ENCODE measurements at places on chromosomes 11 and 22.

DNA sequence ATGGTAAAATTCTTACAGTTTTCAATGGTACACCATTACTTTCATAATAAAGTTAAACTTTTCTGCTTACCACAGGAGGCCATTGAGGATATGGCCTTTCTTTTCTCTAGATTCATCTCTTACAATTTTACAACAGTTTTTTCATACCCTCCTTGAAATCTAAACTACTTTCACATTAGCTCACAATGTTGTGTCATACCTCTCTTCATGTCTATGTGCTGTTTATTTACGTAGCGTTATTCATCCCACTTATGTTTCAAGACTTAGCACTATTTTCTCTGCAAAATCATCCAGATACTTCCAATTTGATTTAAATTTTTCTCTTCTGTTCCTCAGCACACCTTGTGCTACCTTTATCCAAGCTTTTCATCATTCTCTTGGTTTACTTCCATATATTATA lies 123.3 kb downstream of the METTL15 start:
- DNase-seq, result no peak

DNA sequence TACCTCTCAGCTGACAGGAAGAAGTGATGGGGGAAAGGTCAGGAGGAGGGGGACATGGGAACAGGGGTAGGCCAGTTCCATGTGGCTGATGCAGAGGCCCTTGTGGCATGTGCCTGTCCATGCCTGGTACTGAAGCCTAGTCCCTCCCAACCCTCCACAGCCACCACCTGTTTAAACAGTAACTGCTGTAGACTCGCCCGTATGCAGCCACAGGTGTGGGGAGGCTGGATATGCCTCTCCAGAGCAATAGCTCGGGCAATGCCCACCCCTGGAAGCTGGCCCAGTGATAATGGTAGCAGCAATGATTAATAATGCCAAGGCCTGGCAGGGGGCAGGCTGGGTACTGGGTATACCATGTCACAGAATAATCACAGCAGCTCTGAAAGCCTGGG lies 2.3 kb downstream of the SMTN start:
- no peak for DNase-seq

DNA sequence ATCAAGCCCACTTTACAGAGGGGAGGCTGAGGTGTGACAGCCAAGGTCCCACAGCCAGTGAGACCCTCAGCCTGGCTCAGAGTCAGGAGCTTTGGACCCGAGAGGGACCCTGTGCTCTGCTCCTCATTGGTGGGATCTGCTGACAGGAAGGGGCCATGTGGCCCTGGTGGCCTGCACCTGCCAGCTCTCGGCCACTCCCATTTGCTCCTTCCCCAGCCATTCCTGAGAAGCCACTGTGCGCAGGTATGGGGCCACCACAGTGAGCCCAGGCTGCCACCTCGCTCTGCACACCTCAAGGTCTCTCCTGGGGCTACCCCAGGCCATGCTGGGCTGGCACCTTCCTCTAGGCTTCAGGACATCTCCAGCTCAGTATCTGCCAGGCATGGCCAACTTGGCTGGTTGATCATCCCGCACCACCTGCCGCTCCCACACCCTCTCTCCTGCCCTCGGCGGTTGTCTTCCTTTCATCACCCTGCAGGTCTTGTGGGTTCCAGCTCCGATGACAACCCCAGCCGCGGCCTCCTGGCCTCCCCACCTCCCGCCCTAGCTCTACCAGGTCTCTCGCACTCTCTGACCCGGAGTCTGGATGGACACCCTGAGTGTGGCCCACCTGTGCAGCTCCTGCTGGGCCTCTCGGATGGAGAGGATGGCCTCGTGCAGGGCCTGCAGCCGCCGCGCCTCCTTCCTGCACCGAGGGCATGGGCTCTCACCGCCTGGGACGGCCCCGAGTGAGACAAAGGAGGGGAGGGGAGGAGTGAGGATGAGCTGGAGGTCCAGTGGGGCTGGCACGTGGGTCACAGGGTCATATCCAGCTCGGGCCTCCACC lies 32.2 kb upstream of the CARS1 start:
- DNase-seq, result no peak

DNA sequence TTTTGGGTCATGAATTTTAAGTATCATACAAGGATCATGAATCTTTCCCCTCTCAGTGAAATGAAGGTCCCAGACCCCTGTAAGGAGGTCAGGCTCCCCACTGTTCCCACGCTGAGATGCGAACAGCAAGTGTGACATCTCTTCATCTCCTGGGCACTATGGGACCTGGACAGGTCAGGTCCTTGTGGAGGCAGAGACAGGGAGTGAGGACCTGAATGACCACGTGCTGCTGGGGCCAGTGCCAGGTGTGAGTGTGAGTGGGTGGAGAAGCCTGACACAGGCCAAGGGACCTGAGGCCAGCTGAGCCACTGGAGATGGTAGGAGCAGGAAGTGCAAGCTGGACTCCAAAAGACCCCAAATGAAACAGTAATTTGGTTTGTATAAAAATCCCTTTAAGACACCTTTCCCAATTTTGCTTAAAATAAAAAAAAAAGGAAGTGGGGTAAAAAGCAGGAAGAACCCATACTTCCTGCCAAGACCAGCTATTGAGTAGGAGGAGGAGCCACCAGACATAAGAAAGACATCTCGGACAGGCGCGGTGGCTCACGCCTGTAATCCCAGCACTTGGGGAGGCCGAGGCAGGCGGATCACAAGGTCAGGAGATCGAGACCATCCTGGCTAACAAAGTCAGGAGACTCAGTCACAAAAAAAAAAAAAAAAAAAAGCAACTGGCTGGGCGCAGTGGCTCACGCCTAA lies 35.4 kb upstream of the SERPIND1 start:
- no peak for DNase-seq

DNA sequence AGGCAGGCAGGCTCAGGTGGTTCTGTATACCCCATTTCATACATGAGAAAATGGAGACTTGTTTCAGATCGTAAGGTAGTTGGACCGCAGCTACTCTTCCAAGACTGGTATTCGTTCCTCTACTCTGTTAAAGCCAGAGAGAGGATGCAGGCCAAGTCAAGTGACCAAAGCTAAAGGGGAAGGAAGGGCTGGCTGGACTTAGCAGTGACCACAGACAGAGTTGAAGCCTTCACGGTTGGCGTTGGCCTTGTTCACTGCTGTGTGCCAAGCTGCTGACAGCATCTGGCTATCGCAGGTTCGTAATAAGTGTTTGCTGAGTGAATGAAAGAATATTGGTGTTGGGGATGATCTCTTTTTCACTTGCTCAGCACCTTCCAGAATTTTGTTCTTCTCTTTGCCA lies 64.2 kb downstream of the PTPRJ start:
- DNase-seq, result no peak

DNA sequence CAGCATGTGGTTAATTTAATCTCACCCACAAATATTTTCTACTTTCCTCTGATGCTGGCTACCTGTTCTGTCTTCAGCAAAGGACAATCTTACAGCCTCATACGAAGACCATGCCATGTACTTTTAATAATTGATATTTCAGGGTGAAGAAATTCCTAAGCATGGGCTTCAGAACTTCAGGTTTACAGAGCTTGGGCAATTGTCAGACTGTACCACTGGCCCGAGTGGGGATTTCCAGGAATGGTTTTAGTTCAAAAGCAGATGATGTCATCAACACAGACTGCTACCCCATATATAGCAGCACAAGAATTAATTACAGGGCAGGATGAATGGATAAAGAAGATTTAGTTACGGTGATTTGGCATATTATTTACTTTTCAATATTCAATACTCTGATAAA lies 171.8 kb downstream of the ETS1 start:
- no peak for DNase-seq

GRCh38 chr22:45127866-45128265 lies 35.9 kb upstream of the NUP50 start:
- DNase-seq, result no peak

DNA sequence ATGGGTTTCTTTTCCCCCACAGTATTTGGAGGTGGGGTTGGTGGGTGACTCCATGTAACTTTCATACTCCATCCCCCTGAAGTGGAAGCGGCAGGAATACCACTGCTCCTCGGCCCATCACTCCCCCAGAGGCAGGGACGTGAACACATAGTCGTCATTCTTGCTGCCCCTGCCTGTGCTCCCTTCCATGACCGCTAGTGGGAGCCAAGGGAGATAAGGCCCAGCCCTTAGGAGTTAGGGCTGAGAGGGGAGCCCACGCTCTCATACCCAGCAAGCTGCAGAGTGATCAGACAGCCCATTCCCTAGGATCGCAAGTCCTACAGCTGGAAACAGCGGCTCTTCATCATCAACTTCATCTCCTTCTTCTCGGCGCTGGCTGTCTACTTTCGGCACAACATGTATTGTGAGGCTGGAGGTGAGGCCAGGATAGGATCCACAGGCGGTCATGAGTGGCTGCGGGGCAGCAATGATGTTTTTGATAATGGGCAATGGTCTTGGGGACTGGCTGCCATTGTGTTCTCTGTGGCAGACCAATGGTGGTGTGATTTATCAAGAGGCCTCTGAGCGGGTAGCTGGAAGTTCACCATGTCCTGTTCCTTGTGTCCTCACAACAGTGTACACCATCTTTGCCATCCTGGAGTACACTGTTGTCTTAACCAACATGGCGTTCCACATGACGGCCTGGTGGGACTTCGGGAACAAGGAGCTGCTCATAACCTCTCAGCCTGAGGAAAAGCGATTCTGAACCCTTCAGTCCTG lies 15.9 kb downstream of the RHOG start:
- peak; percentile 52 for DNase-seq

GRCh38 chr11:102791271-102792036 lies 6.5 kb downstream of the MMP1 start:
- DNase-seq, result no peak

GRCh38 chr22:28985581-28986290 lies 75.9 kb downstream of the C22orf31 start:
- no peak for DNase-seq

DNA sequence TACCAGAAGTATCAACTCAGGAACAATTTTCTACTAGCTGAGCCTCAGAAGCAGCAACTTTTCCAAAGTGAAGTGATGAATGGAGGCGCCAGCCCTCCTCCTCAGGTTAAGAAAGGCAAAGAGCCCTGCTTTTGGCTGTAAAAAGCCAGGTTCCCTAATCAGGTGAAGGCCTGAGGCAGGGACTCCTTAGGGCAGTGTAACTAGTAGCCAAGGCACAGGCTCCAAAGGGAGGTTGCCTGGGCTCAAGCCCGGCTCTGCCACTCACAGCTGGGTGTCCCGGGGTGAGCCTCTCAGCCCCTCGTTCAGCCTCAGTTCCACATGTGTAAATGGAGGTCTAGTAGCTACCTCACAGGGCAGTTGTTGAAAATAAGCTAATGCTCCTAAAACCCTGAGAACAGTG lies 19.5 kb downstream of the TSKU start:
- no peak for DNase-seq

DNA sequence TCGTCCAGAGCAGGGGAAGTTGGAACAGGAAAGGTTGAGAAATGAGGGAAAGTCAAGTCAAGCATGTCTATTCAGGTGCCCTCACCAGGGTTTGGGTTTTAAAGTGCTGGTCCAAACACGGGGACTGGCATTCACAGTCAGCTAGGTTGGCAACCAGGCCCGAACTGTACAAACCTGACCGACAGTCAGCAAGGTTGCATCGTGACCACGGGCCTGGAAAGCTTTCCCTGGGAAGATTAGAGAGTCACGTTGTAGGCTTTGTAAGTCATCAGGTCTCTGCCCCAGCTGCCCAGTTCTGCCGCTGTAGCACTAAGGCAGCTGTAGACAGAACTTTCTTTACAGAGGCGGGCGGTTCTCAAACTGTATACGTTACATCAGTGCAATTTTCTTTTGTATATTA lies 7.4 kb downstream of the KRTAP5-10 start:
- no peak for DNase-seq

DNA sequence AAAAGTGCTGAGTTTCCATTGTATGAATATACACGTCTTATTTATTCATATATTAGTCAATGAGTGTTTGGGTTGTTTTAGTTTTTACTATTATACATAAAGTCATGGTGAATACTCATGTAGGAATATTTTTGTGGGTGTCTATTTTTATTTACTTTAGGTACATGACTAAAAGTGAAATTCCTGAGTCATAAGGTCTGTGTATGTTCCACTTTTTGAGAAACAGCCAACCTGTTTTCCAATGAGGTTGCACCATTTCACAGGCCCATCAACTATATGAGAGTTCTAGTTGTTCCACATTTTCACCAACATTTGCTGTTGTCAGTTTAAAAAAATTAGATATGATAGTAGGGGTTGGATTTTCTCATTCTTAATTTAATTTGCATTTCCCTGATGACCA lies 6.6 kb upstream of the OR6X1 start:
- no peak for DNase-seq

GRCh38 chr11:10323793-10324170 lies 18.9 kb downstream of the ADM start:
- no peak for DNase-seq

GRCh38 chr11:35281169-35281688 lies 138.1 kb downstream of the SLC1A2 start:
- no peak for DNase-seq

DNA sequence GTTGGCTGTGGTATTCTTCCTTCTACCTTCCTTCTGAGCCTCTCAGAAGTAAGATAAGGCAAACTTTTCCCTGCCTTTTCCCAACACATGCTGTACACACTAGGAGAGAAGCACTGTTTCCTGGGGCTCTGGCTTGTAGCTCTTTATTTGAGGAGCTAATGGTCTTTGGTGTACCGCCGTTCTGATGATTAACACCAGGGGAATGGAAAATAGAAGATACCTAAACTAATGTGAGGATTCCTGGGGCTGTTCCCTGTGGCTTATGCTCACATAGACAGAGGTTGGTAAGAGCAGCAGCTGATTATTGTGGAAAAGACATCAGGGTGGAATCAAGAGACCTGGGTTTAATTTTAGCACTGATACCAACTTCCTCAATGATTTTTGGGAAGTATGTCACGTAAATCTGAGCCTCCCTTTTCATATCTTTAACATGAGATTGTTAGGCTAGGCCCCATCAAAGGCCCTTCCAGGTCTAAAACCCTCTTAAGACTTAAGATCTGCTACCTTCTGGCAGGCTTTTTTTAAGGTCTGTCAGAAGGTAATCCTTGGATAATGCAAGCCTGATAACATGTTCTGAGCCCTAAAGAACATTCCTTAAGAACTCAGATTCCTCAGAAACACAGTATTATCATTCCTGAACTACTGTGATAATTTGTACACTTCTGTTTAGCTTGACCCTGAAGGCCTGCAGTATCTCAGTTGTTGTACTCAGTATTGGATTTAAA lies 24.8 kb upstream of the RCE1 start:
- DNase-seq, result no peak

DNA sequence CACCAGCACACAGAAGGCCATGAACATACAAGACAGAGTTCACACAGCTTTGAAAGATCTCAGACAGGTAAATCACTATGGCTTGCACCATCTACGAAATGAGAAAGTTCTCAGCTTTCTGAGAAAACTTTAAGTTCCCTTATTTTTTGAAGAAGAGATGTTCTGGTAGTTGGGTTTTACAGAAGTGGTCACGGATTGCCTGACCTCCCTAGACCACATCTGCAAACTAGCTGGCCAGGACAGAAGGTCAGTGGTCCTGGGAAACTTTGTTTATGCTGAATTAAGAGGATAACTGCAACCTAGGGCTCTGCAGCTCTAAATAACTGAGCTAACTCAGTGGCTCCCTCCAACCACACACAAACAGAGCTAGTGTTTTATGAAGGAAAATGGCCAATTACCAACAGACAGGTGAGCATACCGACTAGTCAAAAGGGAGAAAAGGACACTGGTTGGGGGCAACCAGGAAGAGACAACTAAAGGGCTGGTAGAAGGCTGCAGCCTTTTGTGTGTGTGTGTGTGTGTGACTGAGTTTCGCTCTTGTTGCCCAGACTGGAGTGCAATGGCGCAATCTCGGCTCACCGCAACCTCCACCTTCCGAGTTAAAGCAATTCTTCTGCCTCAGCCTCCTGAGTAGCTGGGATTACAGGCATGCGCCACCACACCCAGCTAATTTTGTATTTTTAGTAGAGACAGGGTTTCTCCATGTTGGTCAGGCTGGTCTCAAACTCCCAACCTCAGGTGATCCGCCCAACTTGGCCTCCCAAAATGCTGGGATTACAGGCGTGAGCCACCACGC lies 8.5 kb upstream of the SCN2B start:
- DNase-seq, result no peak

All from activated naive CD4-positive, alpha-beta T cell (primary cell).